ENCODE measurements at places on chromosomes 2 and 18. TPM values are rescaled to one million over a fixed set of nuclear protein-coding genes. Genes with fewer than 3 reads are reported as not detected.

DNA sequence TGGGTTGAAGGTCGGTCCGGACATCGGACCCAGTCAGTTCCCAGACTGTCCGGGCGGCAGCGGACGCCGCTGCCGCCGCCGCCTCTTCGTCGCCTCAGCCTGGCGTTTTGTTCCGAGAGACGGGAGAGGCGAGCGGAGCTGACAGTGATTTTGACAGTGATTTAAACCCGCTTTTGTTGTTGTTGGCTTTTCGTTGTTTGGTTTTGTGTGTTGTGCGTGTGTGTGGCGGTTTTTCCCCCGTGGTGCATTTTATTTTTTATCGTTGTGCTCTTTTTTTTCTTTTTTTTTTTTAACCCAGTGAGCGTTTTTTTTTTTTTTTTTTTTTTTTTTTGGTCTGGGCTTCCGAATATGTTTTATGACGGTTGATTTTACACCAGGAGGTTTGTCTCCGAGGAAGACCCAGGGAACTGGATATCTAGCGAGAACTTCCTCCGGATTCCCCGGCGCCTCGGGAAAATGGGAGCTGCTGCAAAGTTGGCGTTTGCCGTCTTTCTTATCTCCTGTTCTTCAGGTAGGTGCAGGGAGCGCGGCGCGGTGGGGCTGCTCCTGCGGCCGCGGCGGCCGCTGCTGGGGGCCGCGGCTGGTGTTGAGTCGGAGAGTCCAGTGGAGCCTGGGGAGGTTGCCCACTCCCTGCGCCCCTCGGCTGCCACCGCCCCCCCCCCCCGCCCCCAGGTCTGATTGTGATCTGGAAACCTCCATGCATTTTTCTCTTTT lies at the start of gene ACVR2A:
Gene ACVR2A (plus strand): TSS at position 333 of the 714 bp plus-strand sequence. CDS start 124 bp downstream, at position 457.
- DNase-seq, result peak; percentile 52

GRCh38 chr18:48941672-48942071 lies 9.1 kb downstream of the SMAD7 start:
- DNase-seq, result no peak

Gene DUSP2
- total RNA-seq, result 1.6 TPM

Gene ICA1L
- 1.6 TPM for total RNA-seq

Measured in mucosa of descending colon (tissue), 3 donors.